Stimulated activated CD4-positive, alpha-beta T cell treated with anti-CD3 and anti-CD28 coated beads, Interleukin-4, amount 100 ng/mL, for 4 hours (primary cell): ENCODE measurements at places on chromosomes 2 and 18.

DNA sequence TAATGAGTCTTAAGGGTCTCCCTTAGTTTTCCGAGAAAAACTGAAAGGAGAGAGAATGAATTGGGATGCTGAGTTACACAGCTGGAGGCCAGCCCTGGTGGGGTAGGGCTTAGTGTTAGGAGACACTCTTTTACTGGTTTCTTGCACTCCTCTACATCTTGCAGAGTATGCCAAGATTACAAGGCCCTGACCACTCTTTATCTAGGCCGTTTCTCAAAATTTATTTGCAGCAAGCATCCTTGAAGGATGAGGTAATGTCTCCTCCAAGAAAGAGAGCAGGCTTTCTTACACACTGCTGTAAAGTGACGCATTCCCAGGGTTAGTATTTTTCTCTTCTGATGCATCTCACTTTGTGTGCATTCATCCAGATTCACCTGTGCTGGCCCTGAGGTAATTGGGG is 166.2 kb downstream of the TDRD15 start:
- no peak for DNase-seq

GRCh38 chr2:177355874-177356273 is 36.7 kb upstream of the AGPS start:
- no peak for DNase-seq

DNA sequence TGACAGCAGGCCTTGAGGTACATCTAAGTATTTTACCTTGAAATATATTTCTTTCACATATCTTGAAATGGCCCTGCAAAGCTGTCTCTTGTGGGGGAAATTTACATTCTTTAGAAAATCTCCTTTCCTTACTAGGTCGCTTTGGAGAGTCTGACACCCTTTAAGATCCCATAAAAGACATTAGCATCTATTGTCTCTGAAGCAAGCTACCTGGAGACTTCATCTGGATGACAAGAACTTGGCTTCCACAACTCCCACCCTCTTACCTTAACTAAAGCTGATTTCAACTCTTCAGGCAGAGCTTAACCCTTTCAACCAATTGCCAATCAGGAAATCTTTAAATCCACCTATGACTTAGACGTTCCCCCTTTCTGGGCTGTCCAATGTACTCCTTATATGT is 219.3 kb downstream of the PIEZO2 start:
- DNase-seq = no peak

DNA sequence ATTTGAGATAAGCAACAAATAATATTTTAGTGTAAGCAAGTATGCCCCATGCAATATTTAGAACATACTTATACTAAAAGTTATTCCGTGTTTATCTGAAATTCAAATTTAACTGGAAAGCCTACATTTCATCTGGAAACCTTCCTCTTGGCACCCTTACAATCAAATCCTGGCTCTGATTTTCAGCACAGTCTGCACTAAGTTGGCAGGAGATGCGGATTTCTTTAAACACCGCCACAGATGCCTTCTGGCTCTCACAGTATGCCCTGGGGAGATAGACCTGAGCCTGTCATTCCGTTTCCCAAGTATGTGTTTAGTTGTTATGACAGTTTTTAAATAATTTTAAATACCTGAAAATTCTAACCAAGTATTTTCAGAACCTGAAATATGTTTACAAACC is 7.3 kb upstream of the MLPH start:
- no peak for DNase-seq

DNA sequence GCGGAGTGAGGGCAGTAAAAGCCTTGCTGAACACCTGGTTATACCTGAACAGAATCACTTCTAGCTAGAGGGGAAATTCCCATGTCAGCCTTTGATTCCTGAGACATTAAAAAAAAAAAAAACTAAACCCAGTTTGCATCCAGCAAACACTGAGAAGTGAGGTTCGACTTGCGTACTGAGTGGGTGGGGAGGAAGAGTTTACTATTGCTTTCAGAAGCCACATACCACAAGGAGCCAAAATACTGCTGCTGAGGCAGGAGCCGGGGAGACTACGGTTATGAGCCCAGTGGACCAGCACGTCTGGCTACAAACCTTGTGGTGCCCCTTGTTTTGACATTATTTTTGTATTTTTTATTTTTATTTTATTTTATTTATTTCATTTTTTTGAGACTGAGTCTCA is 2.7 kb downstream of the COLEC11 start:
- DNase-seq = no peak

DNA sequence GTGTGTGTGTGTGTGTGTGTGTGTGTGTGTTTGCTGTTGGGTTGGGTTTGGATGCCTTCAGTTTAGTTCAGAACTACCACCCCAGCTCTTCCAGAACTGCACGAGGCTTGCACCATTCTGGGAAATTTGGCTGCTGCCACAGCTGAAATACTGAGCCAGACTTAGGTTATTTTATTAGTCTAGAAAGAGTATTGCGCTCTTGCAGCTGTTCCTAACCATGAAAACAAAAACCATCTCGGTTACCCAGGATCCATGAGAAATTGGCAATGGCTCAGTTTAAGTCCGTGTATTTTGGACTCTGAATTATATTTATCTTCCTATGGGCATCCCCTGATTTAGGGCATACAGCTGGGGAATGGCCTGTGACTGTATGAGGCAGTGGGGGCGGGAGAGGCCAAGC is 83.2 kb downstream of the TANC1 start:
- DNase-seq = no peak

DNA sequence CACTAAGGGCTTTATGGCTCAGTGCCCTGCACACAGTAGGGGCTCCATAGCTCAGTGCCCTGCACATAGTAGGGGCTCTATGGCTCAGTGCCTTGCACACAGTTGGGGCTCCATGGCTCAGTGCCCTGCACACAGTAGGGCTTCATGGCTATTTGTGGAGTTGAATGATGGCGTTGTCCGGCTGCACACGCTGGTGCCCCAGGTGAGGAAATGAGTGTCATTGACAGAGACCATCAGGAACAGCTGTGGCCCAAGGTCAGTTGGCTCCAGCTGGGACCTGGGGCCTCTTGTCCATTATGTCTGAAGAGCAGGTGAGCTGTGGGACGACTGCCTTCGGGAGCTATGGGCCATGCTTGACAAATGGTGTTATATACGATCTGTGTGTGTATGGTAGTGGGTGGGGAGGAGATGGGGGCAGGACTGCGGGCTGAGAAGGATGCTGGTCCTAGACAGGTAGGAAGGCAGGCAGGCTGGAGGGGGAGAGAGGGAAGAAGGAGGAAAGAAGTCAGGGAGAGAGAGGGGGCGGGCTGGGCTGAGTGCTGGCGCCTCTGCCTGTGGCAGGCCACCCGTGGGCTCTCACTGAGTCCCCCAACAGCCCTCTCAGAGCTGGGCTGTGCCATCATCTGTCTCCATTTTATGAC is 130.6 kb downstream of the CLIP4 start:
- no peak for DNase-seq

DNA sequence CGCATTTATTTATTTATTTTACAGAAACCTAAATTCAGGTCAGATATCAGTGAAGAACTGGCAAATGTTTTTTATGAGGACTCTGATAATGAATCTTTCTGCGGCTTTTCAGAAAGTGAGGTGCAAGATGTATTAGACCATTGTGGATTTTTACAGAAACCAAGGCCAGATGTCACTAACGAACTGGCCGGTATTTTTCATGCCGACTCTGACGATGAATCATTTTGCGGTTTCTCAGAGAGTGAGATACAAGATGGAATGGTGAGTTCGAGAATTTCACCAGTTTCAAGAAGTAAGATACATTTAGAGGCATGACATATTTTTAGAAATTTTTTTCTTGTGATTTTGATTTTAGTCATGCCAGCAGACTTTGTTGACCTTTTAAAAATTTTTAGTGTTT is 4.6 kb downstream of the CDCA7 start:
- no peak for DNase-seq

GRCh38 chr2:55163941-55164390 is 68.1 kb downstream of the CLHC1 start:
- DNase-seq = no peak

DNA sequence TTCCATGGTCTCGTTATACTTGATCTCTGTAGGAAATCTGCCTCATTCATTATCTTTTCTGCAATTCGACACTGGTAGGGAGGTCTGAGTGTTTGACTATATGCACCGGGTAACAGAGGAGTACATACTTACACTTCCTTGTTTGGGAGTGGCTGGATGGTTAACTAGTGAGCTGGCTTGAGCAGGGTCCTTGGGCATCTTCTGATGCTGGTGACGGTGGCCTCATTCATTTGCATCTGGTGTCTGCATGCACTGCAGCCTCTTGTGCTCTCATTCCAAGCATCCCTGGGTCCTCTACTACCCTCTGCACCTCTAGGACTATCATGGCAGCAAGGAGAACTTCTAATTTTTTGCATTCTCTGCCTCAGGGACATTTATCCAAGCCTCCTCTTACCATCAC is 100.0 kb upstream of the TCF4 start:
- no peak for DNase-seq

- no peak for DNase-seq
Measured at GRCh38 chr2:143730155-143730952, 601.1 kb downstream of the ARHGAP15 start.

GRCh38 chr2:241050624-241051577 is 51.2 kb downstream of the MTERF4 start:
- DNase-seq = no peak

DNA sequence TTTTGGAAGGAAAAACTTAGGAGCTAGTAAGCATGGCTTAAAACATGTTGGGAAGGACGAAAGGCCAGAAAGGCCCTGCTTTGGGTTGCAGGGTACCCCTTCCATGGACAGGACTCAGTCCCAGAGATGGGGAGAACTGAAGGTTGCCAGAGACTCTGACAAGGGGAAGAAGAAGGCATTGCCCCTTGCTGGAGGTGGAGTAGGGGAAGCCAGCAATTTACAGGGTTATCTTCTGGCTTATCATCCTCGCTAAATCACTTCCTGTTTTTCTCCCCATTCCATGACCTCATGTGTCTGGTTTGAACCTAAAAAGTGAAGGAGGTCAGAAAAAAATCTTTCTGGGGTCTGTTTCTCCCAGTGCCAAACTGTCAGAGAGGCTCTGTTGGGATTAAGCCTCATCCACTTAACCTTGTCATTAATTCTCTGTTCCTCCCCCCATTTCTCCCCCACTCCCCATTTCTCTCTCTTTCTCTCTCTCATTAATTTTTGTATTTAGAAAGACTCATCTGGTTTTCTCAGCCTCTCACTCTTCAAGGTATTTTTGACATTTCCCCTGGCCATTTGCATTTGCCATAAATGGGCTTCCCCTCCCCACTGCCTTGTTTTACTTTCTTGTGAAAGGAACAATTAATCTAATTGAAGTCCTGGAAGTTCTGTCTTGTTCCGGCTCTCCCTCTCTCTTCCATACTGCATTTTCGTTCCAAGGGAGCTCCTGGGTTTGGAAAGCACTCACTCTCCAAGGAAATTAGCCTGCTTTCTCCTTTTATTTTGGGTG is 17.4 kb downstream of the NRP2 start:
- DNase-seq = no peak

DNA sequence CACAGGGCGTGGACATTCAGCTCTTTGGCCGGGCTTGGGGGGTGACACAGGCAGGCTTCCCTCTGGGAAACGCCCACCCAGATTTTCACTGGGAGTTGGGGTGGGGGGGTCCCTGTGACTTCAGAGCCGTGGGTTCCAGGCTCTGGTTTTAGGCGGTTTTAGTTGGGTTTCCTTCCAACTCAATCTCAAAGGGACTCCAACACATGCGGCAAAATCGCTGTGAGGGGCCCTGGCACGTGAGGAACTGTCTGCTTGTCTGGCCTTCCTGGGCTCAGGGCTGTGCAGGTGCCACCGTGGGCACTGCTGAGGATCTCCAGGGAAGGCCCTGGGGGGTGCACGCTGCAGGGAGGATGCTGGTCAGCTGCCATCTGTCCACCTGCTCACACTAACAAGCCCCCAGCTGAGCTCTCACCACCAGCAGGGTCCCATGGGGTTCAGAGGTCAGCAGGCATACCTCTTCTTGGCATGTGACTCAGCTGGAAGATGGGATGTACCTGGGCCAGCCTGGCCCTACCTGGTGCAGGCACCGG is 11.7 kb downstream of the HS6ST1 start:
- no peak for DNase-seq

GRCh38 chr2:165911231-165911630 is 42.3 kb downstream of the TTC21B start:
- no peak for DNase-seq

- no peak for DNase-seq
Measured at GRCh38 chr2:148812306-148812705, 62.7 kb upstream of the KIF5C start.

DNA sequence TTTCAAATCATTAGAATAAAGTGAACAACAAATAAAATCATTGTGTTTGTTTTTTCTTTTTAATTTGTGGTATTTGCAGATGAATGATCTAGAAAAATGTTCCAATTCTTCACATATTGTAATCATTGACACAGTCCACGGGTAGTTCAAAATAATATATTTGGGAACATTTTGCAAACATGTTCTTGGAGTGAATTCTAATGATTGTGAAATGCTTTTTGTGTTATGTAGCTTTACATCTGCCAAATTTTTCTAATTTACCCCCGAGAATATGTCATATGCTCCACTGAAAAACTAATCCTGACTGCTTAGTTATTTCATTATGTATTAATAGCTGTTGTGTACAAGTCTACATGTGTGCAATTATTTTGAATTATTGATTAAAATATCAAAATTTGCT is 1468.4 kb upstream of the NXPH2 start:
- no peak for DNase-seq

DNA sequence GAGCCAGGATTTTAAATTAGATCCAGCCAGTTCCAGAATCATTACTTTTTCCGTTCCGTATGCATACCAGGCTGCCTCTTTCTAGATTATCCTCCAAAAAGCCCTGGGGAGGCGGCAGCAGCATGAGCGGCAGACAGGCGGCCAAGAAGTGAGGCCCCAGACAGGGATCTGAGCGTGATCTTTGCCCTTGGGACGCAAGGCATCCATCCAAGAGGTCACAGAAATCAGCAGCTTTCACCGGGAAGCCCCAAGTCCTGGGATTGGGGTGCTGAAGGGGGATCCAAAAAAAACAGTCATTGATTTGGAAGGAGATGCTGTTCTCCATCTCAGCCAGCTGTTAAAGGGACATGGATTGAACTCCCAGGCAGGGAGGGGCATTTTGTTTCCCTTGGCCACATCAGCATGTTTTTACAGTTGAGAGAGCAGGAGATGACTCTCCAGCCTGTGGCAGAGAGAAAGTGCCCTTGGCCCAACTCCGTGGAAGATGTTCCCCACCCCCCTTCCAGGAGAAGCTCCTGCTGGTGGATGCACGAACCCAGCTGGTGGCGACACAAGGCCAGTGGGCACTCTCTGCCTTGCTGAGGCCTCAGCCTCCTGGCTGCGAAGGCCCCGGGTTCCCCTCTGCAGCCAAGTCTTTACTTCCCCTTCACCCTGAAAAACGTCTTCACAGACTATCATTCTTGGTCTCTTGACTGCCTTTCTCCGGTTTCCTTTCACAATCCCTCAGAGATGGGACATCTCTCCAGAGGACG is 265.6 kb downstream of the ANAPC1 start:
- DNase-seq = no peak

DNA sequence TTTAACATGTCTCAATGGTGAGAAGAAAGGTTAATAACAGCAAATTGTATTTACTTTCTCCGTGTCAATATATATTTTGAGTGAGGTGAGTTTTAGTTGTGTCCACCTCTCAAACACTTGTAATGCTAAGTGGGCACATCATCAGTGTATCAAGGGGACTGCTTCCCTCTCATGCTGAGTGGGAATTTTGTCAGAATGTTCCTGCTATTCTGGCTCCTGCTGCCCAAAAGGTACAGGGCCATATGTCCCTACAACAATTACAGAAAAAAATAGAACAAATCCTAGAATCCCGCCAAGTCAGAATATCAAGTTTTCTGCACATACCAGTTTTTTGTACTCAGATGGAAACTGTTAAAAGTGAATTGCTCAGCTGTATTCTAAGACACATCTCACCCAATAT is 5.4 kb upstream of the CERKL start:
- DNase-seq = no peak

GRCh38 chr2:220455351-220455990 is 828.0 kb downstream of the SLC4A3 start:
- DNase-seq = no peak

GRCh38 chr2:102181376-102181775 is 5.4 kb upstream of the IL1RL2 start:
- no peak for DNase-seq
